ENCODE measurements at places on chromosomes 1 and 21.

- DNase-seq: no peak
- H3K4me1 ChIP-seq: peaks cover under 1% of the 10 kb centered on the region
- H3K27me3 ChIP-seq: peaks cover 3% of the 10 kb centered on the region
- no peak overlapping the region for H3K4me3 ChIP-seq
- H3K36me3 ChIP-seq: no peaks in the 10 kb centered on the region
- H3K27ac ChIP-seq: no peak overlapping the region
Observed at GRCh38 chr1:53568540-53568939, 109.3 kb downstream of the DMRTB1 start.

- peaks cover 2% of the 10 kb centered on the region for H3K4me1 ChIP-seq
- no peak for DNase-seq
- H3K36me3 ChIP-seq: peaks cover 2% of the 10 kb centered on the region
- no peak overlapping the region for H3K27ac ChIP-seq
Observed at GRCh38 chr21:46122758-46123683, 25.1 kb downstream of the COL6A2 start.

GRCh38 chr1:100982793-100983192 lies 42.8 kb downstream of the DPH5 start:
- H3K4me3 ChIP-seq: no peak overlapping the region
- H3K36me3 ChIP-seq: peaks cover 69% of the 10 kb centered on the region
- no peak for DNase-seq
- H3K4me1 ChIP-seq: peaks cover 22% of the 10 kb centered on the region

DNA sequence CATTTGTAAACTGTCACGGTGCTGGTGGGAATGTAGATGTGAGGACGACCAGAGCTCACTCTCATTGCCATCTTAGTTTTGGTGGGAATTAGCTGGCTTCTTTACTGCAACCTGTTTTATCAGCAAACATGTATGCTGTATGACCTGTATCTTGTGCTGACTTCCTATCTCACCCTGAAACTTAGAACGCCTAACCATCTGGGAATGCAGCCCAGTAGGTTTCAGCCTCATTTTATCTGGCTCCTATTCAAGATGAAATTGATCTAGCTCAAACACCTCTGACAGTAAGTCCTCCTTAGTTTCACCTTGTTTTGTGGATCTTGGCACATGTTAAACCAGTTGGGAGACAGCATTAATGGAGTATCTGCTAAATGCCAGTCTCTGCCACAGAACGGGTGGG lies 174.6 kb downstream of the HLX start:
- no peaks in the 10 kb centered on the region for H3K4me1 ChIP-seq
- H3K27me3 ChIP-seq: no peaks in the 10 kb centered on the region
- H3K27ac ChIP-seq: no peak overlapping the region
- H3K36me3 ChIP-seq: no peaks in the 10 kb centered on the region

DNA sequence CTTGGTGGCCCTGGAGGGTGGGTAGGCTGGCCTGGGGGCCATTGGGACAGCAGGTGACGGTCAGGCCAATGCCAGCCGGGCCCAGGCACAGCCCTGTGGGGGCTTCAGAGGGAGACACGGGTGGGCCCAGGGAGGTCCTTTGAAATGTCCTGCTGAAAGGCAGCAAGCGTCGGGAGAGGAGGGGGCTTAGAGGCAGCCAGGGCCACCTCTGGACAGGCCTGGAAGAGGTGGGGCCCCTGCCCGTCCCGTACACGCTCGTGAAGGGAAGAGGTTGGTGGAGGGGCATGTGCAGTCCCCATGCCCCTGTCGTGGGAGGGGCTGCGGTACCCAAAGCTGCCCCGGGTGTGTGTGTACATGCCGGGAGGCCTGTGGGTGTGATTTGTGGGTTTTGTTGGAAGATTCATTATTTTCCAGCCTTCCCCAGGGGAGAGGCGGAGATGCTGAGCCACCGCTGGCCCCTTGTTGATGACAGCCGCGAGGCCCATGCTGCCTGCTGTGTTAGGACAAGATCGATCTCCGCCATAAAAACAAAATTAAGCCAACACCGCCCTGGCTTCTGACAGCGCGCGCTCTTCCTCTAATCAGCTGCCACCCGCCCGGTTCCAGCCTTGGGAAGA lies 3.4 kb upstream of the PLCH2 start:
- H3K27ac ChIP-seq: no peak overlapping the region
- no peak overlapping the region for H3K4me3 ChIP-seq
- H3K4me1 ChIP-seq: no peaks in the 10 kb centered on the region
- no peak for DNase-seq
- H3K27me3 ChIP-seq: no peaks in the 10 kb centered on the region
- no peaks in the 10 kb centered on the region for H3K36me3 ChIP-seq

GRCh38 chr1:215669806-215670491 lies 102.8 kb downstream of the KCTD3 start:
- H3K27me3 ChIP-seq: no peaks in the 10 kb centered on the region
- no peak overlapping the region for H3K27ac ChIP-seq
- H3K36me3 ChIP-seq: no peaks in the 10 kb centered on the region
- no peak for DNase-seq
- H3K4me1 ChIP-seq: no peaks in the 10 kb centered on the region

GRCh38 chr1:203149188-203149840 lies 21.8 kb downstream of the ADORA1 start:
- no peak overlapping the region for H3K27ac ChIP-seq
- H3K27me3 ChIP-seq: peaks cover 1% of the 10 kb centered on the region
- no peaks in the 10 kb centered on the region for H3K36me3 ChIP-seq
- no peak overlapping the region for H3K4me3 ChIP-seq
- no peaks in the 10 kb centered on the region for H3K4me1 ChIP-seq

DNA sequence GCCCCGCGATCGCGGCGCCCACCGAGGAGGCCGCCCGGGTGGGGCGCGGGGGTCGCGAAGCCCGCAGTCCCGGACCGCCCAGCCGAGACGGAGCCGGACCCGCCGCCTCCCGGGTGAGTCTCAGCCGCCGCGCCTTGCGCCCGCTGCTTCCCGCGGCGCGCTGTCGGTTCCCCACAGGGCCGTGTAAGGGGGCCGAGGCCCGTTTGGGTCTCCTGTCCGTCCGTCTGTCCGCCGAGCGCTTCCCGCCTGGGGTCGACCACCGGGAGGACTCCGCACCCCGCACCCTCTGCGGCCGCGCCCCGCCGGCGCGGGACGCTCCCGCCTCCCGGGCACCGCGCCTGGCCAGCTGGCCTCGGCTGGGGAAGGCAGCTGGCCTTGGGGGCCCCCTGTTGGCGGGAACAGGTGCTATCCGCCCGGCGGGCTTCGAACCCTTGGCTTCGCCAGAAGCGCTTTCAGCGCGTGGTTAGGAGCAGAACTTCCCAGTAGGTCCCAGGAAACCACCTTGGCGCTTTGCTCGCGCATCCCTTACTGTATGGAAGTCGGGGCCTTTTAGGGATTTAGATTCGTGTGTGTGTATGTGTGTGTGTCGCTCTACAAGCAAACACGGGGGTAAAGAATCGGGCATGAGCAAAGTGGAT lies 414 bp downstream of the TMEM51 start:
- H3K4me3 ChIP-seq: peak overlapping the region; percentile 66
- peaks cover 37% of the 10 kb centered on the region for H3K4me1 ChIP-seq
- H3K36me3 ChIP-seq: no peaks in the 10 kb centered on the region
- H3K27ac ChIP-seq: no peak overlapping the region

DNA sequence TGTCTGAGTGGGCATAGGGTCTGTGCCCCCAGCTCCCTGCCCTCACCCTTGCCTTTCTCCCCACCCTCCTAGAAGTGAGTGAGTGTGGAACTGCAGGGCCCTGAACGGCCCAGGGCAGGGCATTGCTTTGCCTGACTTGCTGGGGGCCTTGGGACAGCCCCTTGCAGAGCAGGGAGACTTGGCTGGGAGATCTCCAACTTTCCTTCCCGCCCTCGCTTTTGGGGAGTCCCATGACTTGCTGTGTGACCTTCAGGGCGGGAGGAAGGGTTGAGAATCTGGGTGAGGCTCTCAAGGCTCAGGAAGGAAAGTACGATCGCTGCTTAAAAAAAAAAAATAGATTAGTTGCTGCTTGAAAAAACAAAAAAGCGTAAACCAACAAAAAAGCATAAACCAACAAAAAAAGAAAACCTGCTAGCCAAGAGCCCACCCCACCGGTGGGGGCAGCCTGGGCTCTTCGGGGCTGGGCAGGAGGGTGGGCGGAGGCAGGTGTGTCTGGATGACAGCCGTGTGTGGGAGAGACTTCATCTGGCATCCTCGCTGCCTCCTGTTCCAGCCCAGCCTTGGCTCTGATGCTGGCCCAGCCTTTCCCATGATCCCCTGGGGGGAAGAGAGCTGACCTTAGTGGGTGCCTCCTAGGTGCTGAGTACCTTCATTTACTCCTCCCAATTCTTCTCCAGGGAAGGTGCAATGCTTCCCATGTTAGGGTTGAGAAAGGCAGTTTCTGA lies 6.5 kb downstream of the NBL1 start:
- DNase-seq: no peak
- H3K4me3 ChIP-seq: no peak overlapping the region
- H3K27me3 ChIP-seq: no peaks in the 10 kb centered on the region
- no peak overlapping the region for H3K27ac ChIP-seq
- no peaks in the 10 kb centered on the region for H3K36me3 ChIP-seq

DNA sequence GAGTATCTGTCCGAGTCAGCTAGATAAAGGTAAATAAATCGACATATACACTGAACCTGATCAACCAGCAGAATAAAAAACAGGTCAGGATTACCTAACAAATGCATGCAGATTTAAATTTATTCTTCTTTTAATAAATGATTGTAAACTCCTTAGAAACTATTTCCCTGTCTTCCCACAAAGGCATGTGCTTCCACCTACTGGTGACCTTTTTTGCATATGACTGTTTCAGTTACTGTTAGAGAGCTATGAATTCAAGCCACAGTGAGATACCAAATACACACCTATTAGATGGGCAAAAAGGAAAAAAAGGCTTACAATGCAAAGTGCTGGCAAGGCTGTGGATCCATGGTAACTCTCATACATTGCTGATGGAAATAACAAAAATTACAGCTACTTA lies 957.4 kb upstream of the NCAM2 start:
- no peaks in the 10 kb centered on the region for H3K27me3 ChIP-seq
- no peak overlapping the region for H3K27ac ChIP-seq
- DNase-seq: no peak
- no peaks in the 10 kb centered on the region for H3K4me1 ChIP-seq

DNA sequence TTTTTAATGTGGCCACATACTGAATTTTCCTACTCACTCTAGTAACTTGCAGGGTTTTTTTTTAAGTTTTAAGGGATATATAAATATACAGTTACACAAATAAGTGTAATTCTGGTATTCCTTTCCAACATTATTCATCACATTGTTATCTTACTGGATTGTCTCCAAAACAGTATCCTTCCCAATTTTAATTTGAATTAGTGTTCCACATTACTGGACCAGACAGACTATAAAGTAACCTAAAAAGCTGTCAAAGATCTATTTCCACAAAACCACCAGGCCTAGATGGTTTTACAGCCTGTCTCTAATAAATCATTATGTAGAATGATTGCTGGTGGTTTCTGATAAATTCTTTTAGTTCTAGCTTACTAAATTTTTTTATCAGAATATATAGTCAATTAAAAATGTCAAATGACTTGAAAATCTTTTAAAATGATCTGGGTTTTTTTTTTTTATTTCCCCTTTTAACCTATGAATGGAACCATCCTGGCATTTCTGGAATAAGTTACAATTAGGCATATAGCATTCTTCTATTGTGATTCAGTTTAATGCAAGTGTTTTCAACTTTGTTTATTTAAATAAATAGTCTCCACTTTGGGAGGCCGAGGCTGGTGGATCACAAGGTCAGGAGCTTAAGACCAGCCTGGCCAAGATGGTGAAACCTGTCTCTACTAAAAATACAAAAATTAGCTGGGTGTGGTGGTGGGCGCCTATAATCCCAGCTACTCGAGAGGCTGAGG lies 59.3 kb downstream of the PACC1 start:
- peaks cover 2% of the 10 kb centered on the region for H3K4me1 ChIP-seq
- DNase-seq: no peak
- no peak overlapping the region for H3K27ac ChIP-seq
- H3K36me3 ChIP-seq: peaks cover 9% of the 10 kb centered on the region

- peaks cover 10% of the 10 kb centered on the region for H3K27me3 ChIP-seq
- peaks cover 23% of the 10 kb centered on the region for H3K4me1 ChIP-seq
- H3K4me3 ChIP-seq: no peak overlapping the region
- H3K27ac ChIP-seq: no peak overlapping the region
- H3K36me3 ChIP-seq: no peaks in the 10 kb centered on the region
Observed at GRCh38 chr1:212669102-212669501, 30.5 kb downstream of the BATF3 start.

- no peaks in the 10 kb centered on the region for H3K27me3 ChIP-seq
- H3K4me3 ChIP-seq: no peak overlapping the region
- H3K36me3 ChIP-seq: peaks cover 4% of the 10 kb centered on the region
- no peak overlapping the region for H3K27ac ChIP-seq
- DNase-seq: no peak
Observed at GRCh38 chr1:243440406-243440805, 184.6 kb downstream of the SDCCAG8 start.

DNA sequence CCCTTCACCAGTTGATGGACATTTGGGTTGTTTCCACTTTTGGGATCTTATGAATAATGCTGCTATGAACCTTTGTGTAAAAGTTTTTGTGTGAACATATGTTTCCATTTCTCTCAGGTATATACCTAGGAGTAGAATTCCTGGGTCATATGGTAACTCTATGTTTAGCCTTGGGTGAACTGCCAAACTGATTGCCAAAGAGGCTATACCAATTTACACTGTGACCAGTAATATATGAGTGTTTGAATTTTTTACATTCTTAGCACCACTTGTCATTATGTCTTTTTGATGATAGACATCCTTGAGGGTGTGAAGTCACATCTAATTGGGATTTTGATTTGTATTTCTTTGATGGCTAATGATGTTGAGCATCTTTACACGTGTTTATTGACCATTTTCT lies 290.1 kb downstream of the DUSP10 start:
- DNase-seq: no peak
- H3K27ac ChIP-seq: no peak overlapping the region
- H3K4me1 ChIP-seq: no peaks in the 10 kb centered on the region

GRCh38 chr1:160607672-160608032 lies 28.4 kb upstream of the CD84 start:
- H3K27me3 ChIP-seq: no peaks in the 10 kb centered on the region
- H3K36me3 ChIP-seq: peaks cover 31% of the 10 kb centered on the region
- peaks cover 31% of the 10 kb centered on the region for H3K4me1 ChIP-seq
- H3K4me3 ChIP-seq: no peak overlapping the region
- no peak for DNase-seq

All from naive thymus-derived CD8-positive, alpha-beta T cell (primary cell).